Activated T-helper 17 cell treated with anti-CD3 and anti-CD28 coated beads, Interleukin-2, amount 50 U/mL, for 72 hours (primary cell): ENCODE measurements at places on chromosomes 3 and 15. TPM values are rescaled to one million over a fixed set of nuclear protein-coding genes. Genes with fewer than 3 reads are reported as not detected.
A peak's percentile ranks its signal among the peaks of the same experiment; 100 is the strongest.

Gene C3orf20
- 0.16 TPM for total RNA-seq

Gene KIF9
- total RNA-seq, result 3.0 TPM

Gene RBPMS2
- not detected for total RNA-seq

Gene PFN2
- 1.8 TPM for total RNA-seq

Gene XCR1
- 0.05 TPM for total RNA-seq

Gene SERPINI2
- not detected for total RNA-seq

Gene CFAP100
- not detected for total RNA-seq

Gene LRRC49
- total RNA-seq, result 1.2 TPM

Gene ZNF80
- 0.15 TPM for total RNA-seq

Gene MGLL
- total RNA-seq, result 1.4 TPM

Gene CYP8B1
- total RNA-seq, result not detected

DNA sequence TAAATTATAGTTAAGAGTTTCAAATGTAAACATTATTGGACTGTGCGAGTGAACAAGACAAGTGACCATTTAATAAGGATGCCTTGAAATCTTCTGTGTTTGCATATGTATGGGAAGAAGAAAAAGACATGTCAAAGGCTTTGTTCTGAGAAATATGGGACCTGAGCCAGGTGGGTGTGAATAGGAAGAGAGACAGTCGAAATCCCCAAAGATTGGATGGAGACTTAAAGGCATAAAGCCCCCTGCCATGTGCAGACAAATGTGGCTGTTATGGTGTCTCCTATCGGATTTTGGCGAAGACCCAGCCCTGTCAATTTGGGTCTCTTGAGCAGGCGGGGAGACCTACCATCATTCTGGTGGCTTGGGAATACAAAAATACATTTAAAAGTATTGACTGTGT lies 16.9 kb downstream of the FXR1 start:
- ATAC-seq, result no peak

- no peak for ATAC-seq
Measured at GRCh38 chr3:61901986-61902385, 340.6 kb downstream of the PTPRG start.

DNA sequence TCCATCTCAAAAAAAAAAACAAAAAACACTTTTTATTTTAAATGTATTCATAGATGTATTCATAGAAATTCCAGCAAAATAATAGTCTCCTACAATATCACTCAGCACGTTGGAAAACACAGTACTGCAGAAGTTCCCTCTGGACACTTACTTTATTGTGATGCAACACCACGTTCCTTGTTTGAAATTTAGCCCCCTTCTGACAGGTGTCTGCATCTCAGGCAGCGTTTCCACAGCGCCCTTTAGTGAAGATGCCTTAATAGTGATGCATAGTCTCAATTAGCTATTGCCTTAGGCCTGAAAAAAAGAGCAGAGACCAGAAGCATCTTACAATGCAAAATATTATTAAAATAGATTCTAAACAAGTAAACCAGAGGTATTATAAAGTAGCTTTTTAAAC lies 20.3 kb downstream of the IL12A start:
- no peak for ATAC-seq

GRCh38 chr3:157859541-157859940 lies 246.7 kb downstream of the SHOX2 start:
- no peak for ATAC-seq

DNA sequence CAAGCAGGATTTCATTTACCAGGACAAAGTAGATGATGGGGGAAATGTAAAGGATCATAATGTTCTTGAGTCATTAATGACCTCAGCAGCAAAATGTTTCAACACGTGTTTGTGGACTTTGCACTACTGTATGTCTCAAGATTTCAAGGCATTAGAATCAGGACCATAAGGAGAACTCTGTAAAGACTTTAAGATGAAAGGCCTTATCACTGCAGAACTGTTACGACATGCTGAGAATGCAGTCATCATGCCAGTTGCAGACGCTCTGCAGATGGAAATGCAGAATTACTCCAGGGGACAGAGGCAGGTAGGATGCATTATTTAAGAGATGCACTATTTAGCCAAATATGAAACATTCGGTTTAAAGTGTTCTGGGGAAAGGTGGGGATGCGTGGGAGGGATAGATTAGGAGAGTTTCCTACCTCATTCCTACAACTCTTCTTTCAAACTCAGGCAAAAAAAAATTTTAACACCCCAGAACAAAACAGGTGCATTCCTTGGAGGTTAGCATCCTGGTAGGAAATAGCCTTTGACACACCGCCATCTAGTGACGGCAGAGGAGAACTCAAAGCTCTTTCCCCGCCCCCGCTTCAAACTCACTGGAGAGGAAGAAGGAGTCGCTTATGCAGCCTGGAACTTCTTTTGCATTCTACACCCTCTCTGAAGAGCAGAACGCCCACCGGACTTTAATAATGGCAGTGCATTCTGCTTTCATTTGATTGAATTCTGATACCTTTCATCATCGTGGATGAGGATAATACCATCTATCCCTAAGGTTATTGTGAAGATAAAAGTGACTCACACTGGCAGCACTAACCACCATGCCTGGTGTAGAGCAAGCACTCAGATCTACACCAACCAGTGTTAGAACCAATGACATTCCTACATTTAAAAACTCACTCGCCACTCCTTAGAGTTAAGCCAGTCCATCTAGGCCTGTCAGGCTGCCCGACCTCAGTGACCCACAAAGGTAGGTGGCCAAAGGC lies 43.1 kb upstream of the TOPAZ1 start:
- peak; percentile 81 for ATAC-seq

DNA sequence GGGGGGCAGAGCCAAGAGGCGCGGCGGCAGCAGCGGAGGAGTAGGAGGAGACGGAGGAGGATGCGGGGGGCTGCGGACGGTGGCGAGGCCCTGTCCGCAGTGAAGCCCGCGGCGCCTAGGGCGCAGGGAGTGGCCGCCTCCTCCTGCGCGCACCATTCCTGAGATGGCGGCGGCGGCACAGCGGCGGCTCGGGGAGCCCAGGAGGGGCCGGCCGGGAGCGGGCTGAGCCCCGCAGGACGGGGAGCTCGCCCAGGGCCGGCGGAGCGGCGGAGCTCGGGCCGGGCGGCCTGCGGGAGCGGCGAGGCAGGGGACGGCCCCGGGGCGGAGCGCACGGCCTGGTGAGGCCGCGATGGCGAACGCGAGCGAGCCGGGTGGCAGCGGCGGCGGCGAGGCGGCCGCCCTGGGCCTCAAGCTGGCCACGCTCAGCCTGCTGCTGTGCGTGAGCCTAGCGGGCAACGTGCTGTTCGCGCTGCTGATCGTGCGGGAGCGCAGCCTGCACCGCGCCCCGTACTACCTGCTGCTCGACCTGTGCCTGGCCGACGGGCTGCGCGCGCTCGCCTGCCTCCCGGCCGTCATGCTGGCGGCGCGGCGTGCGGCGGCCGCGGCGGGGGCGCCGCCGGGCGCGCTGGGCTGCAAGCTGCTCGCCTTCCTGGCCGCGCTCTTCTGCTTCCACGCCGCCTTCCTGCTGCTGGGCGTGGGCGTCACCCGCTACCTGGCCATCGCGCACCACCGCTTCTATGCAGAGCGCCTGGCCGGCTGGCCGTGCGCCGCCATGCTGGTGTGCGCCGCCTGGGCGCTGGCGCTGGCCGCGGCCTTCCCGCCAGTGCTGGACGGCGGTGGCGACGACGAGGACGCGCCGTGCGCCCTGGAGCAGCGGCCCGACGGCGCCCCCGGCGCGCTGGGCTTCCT lies at the start of gene GPR27:
GPR27 (plus strand) TSS at position 155 of the 909 bp plus-strand sequence; CDS start at position 350, 195 bp downstream.
- ATAC-seq, result peak; percentile 63

DNA sequence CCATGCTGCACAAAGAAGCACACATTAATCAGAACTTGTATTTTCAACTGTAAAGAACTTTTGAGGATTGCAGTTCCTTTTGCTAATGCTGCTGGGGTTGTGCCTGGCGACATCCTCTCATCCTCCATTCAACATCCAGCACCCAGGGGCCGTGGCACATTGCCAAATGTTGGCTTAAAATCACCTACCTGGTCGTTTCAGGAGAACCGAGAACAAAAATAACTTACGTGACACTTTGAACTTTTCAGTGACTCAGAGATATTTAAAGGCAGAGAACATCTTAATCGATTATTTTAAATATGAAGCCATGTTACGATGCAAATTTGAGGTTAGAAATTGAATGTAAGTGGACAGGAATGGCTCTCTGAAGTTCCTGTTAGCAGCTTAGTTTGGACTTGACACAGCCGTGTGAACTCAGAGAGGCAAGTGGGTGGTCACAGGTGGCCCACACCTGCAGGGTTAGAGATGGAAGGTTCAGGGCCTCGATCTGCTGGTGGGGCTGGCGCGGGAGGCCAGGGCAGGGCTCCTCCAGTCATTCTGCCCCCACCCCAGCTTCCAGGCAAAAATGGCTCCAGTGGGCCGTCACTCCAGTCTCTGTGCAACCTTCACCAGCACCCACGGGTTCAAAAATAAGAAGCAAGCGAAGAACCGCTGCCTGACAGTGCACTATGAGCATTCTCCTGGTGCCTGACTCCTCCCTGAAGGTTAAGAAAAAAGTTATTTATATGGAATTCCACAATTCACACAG lies 12.2 kb downstream of the LRRK1 start:
- ATAC-seq, result no peak

DNA sequence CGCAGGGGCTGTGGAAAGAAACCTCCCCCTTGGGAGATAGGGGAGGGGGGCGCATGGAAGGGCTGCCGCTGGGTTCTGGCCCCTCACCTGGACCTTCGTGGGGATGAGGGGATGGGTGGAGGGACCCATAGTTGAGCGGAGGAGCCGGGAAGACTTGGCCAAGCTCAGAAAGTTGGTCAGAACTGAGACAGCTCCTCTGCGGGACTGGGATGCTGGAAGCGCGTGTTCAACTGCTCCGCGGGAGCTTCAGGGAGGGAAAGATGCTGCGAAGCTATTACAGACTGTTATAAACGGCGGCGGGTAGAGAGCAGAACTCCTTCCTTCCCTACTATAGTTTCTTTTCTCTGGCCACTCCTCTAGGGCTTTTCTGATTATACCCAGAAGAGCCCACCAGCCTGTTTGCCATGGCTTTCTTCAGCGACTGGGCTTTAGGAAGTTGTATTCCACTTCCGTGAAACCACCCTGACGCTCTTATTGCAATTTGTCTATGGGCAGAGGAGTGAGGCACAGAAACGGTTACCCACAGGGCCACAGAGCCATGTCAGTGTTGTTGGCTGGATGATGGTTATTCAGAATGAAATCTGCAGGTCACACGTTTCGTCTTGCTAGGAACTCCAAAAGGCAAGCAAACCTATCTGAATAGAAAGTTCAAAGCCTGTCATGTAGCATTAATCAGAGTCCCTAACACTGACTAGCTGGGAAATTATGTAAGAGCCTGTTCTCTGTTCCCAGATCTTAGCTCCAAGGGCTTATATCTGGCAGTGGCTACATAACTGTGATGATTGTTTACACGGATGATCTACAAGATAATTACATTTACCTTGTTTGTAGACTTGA lies 1.1 kb downstream of the SYNPR start:
- no peak for ATAC-seq

GRCh38 chr3:15102256-15102655 lies 3.3 kb upstream of the RBSN start:
- ATAC-seq, result no peak

DNA sequence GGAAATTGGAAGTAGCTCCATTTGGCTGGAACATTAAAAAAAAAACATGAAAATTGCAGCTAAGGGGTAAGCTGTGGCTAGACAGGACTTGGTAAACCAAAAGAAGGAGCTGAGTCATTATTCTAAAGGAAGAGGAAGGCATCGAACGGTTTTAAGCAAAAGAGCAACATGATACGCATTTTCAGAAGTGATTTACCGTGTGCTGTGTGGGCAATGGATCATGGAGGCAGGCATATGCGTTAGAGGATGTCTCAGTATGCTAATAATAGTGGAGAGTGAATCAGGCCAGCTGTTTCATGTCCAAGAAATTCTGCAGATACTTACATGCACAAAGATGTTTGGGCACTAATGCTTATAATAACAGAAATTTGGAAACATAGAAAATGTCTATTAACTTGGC lies 409.1 kb upstream of the ATP11B start:
- ATAC-seq, result no peak

- peak; percentile 39 for ATAC-seq
Measured at GRCh38 chr3:101943029-101943428, 93.7 kb downstream of the NFKBIZ start.

DNA sequence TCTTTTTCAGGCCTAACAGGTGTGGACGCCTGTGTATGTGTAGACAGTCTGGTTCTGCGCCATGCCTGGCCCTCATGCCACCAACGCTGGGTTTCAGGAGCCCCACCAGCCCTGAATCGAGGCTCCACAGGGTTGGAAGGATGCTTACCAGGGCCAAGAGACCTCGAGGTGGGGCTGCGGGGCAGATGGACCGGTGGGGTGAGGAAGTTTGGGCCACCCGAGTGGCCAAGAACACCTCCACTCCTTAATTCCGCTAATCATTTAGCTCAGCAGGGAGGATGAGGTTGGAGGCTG lies 6.0 kb upstream of the ONECUT1 start:
- no peak for ATAC-seq

DNA sequence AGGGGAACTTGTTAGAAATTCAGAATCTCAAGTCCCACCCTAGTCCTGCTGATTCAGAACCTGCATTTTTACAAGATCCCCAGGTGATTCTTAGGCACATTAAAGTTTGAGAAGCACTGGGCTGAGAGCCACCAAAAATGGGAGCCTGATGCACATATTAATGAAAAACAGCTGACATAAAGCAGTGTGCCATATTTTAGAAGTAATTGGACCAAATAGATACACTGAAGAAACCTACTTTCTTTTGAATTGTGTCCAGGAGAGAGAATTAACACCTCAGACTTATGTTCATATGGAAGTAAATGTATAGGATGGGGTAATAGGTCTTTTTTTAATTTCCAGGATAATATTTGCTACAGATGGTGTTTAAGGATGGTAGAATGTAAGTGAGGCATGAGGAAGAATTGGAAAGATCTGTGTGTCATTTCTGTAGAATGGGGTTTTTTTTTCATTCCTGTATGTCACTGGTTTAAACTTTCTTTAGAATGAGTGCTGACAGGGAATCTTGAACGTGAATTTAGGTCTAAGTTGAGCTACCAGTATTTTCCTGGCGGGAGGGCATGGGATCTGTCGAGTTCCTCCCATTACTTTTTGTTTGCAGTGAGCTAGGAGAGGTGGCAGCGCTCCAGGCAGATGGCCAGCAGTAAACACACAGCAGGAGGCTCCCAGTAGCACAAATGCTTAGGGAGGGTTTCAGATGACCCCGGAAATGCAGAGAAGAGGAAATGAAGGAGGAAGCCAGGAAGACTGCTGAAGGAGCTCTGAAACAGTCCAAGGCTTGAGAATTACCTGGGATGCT lies 185.6 kb downstream of the PLCL2 start:
- ATAC-seq, result no peak
